ENCODE measurements at places on chromosomes 4 and X.

GRCh38 chr4:185424905-185425646, 688 bp downstream of the UFSP2 start:
- DNase-seq = no peak

DNA sequence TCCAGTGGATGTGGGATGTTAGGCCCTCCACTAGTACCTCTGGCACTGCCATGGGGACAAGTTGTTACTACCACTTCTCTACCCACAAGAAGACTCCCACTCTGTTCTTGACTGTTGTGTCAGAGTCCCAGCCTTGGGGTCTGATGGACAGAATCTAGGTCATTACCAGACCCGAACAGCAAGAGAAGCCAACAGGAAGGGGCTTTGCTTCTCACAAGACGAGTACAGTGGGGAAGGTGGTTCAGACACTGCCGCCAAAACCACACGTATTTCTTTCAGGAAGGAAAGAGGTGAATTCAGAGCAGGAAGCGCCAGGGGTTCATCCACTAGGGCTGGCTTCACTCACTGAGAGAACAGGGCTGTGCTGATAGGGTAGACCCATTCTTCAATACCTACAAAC, 161.3 kb upstream of the KIT start:
- no peak for DNase-seq

GRCh38 chr4:185896817-185897488, 85.0 kb upstream of the SORBS2 start:
- no peak for DNase-seq

DNA sequence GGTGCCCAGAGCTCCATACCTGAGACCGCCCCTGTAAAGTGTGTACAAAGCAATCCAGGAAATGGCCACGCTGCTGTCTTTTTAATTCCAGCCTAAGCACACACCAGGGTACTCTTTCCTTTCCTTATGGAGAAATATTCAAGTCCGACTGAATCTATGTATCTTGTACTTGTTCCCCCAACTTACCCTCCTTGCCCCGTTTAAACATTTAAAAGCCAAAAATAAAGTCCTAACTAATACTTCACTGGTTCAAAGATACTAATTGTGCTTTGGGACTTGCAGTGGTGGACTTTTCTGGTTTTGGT, 731 bp upstream of the AMMECR1 start:
- DNase-seq = no peak

DNA sequence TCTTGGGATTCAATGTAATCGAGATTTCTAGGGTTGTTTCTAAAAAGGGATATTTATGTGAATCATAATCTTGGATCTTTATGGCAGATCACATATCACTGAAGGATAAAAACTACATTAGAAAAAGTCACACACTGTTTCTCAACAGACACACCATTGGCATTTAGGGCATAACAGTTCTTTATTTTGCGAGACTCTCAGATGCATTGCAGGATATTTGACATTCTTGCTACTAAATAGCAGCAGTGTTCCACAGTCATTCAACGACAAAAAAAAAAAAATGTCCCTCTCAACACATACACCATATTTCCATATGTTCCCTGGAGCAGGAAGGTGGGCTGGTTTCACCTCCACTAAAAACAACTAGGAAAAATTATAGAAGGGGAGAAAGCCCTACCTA, 243.4 kb upstream of the PCDH18 start:
- DNase-seq = no peak

- DNase-seq = no peak
Observed at GRCh38 chr4:64771149-64771548, 361.9 kb upstream of the TECRL start.

- DNase-seq = no peak
Observed at GRCh38 chr4:72394012-72394663, 174.9 kb downstream of the ADAMTS3 start.

GRCh38 chr4:124487651-124488050, 224.9 kb downstream of the ANKRD50 start:
- peak; percentile 69 for DNase-seq

DNA sequence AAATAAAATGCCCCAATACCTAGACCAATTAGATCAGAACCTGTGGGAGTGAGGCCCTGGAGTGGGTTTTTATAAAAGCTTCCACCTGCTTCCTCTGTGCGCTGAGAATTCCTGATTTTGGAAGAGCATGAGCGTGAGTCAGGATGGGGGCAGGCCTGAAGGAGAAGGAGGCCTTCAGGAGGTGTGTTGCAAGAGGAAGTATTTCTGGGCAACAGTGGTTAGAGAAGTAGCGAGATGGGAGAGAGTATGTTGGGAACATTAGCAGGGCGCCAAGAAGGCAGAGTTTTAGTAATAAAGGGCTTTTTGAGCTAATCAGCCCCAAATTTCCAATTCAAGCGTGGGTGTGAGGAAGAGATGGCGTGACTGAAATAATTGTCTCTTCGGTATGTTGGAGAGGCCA, 349.8 kb downstream of the UNC5C start:
- DNase-seq = no peak

DNA sequence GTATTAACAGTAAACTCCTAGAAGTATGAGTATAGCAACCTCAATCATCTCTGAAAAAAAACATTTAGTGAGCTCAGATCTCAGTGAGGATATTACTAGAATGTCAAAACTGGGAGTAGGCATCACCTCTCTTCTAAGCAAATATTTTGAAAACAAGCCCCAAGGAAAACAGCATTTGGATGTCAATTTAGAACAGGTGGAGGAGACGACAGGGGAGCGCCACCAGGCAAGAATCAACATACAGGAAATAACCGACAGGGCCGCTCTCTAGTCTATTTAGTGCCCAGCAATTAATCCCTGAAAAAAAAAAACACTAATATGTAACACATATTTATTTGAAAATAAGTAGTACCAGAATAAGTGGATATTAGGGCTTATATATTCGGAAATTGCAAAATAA, 940.3 kb upstream of the ADGRL3 start:
- DNase-seq = no peak

GRCh38 chr4:7983296-7983695, 43.6 kb upstream of the AFAP1 start:
- no peak for DNase-seq

GRCh38 chrX:41096339-41096955, 11.2 kb downstream of the USP9X start:
- DNase-seq = no peak

- DNase-seq = no peak
Observed at GRCh38 chr4:88356771-88357170, 21.9 kb upstream of the HERC6 start.

- no peak for DNase-seq
Observed at GRCh38 chr4:64893205-64893604, 484.0 kb upstream of the TECRL start.

DNA sequence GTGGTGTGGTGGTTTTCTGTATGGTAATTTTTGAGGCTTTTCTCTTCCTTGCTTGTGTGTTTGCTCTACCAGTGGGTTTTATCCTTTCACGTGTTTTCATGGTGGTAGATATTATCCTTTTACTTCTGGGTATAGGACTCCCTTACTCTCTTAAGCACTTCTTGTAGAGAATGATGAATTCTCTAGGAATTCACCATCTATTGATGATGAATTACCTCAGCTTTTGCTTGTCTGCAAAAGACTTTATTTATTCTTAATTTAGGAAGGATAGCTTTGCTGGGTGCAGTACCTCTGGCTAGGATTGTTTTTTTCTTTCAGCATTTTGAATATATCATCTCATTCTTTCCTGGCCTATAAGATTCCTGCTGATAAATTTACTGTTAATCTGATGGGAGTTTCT, 415.3 kb downstream of the PDGFC start:
- no peak for DNase-seq

DNA sequence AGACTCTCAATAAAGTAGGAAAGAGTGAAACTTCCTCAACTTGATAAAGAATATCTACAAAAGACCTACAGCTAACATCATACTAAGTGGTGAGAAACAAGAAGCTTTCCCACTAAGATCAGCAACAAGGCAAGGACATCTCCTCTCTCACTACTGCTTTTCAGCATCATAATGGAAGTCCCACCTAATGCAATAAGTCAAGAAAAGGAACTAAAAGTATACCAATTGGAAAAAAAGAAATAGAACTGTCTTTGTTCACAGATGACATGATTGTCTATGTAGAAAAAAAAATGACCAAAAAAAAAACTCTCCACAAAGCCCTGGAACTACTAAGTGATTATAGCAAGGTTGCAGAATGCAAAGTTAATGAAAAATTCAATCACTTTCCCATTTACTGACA, 25.1 kb upstream of the SH3RF1 start:
- no peak for DNase-seq

GRCh38 chrX:129653971-129654651, 645 bp downstream of the APLN start:
- no peak for DNase-seq

- no peak for DNase-seq
Observed at GRCh38 chr4:46894826-46895225, 14.2 kb downstream of the COX7B2 start.

GRCh38 chr4:79396794-79397193, 11.2 kb downstream of the GK2 start:
- no peak for DNase-seq

DNA sequence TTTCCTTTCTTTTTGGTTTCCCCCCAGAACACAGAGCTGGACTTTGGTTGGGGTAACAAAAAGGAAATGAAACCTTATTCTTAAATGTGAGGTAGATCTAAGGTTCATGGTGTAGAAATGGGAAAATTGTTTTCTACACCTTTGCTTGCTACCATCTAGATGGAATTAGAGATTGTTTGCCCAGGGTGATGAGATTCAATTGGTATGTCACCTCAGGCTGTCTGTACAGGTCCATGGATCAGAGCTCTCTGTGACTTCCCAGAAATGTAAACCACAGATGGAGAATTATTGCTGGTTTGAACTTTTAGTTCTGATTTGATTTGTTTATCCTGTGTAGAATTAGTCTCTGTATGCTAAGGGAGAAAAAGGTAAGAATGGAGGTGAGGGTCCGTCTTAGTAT, 146.7 kb downstream of the PCDH7 start:
- no peak for DNase-seq

DNA sequence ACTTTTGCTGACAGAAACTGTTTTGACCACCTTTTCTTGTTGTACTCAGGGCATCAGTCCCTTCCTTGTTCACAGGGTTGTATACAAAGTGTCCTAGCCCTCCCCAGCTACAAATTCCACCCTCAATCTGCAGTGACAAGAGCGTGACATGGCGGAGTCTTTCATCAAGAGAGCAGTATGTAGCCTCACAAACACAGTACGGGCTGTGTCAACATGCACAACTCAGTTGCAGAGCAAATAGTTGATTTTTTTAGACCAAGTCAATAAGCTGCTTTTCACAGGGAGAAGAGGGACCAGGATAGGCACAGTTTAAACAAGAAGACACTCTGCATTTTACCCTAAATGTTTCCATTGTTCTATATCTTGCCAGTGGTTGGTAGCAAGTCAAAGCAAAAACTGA, 8.6 kb upstream of the HS6ST2 start:
- no peak for DNase-seq

DNA sequence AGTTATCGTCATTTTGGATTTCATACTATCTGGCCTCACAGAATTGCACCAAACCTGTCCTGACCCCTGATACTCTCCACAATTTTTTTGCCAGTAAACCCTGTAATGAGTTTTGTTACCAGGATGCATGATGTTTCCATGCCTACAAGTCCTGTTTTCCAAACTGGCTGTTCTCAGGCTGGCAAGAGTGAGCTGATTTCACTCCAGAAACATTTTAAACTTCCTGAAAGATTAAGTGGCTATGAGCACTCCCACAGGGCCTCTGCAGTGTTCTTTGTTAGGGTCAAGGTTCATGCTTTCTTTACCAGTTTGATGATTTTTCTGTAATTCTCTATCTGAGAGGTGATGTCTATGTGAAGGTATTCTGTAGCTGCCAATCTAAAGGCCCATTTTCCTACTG, 31.7 kb upstream of the PDLIM3 start:
- peak; percentile 62 for DNase-seq

- no peak for DNase-seq
Observed at GRCh38 chr4:138070816-138071215, 171.3 kb downstream of the SLC7A11 start.

DNA sequence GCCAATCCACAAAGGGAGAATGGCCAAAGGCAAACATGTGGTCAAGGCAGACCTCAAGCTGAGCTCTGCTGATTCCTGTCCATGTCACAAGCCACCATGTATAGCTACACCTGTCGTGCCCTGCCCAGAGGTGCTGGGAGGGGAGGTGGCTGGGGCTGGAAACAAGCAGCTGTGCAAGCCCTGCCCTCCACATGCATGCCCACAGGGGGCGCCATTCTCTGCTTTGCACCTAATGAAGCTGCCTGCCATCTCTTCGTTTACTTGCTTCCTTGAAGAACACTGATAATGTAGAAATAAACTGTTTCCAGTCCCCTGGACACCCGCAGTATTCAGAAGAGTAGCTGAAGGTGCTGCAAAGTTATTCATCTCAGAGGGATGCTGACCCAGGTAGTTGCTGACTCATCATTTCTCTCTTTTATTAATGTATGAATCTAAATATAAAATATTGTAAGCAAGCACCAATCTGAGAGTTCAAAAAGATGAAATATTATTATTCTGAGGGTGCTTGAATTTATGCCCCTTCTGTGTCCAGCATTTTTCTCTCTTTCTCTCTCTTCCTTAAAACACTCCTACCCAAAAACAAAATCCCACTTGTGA, 278.6 kb downstream of the ADGRA3 start:
- DNase-seq = no peak

GRCh38 chr4:98565681-98566301, 92.6 kb downstream of the TSPAN5 start:
- peak; percentile 61 for DNase-seq

DNA sequence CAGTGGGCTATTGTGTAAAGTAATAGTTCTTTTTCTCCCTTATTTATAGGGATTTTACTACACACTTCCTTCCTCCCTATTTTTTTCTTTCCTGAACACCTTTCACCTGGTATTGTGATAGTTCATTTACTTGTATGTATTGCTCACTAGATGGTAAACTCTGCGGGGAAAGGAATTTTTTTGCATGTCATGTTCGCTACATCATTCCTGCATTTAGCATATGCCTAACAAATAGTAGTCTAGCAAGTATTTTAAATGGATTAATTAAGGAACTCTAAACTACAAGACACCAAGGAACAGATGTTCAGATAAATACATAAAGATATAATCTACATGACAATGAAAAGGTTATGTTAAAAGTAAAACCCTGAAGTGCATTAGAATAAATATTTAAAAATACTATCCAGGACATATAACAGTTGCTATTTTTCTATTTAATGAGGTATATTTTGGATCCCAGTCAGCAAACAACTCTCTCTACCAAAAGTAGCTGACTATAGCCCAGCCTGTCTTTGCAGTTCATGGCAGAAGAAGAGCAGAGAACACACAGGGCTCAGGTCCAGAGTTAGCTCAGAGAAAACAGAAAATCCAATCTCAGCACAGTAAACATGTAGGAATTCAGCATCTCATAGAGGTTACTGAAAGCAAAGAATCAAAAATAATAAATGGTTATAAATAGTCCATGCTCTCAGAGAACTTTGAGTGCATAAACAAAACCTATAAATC, 87.8 kb downstream of the PACRGL start:
- no peak for DNase-seq

DNA sequence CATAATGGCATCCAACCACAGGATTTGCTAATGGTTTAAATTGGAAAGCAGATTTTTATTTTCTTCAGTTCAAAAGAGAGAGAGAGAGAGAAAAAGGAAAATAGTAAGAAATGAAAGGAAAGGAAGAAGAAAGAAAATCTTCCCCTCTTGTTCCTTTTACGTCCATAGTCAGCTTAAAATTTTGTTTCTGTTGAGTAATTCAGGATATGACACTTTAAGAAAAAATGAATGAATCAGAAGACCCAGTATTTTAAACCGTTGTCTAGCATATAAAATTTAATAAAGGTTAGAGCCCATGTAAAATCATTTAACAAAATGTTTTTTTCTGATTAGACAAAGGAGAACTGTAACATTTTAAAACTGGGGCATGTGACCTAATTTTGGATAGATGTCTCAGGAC, 391.8 kb upstream of the EPHA5 start:
- no peak for DNase-seq

- DNase-seq = no peak
Observed at GRCh38 chr4:186602978-186603377, 47.6 kb upstream of the MTNR1A start.
